ENCODE measurements at places on chromosomes 1 and 21. TPM values are rescaled to one million over a fixed set of nuclear protein-coding genes. Genes with fewer than 3 reads are reported as not detected.

DNA sequence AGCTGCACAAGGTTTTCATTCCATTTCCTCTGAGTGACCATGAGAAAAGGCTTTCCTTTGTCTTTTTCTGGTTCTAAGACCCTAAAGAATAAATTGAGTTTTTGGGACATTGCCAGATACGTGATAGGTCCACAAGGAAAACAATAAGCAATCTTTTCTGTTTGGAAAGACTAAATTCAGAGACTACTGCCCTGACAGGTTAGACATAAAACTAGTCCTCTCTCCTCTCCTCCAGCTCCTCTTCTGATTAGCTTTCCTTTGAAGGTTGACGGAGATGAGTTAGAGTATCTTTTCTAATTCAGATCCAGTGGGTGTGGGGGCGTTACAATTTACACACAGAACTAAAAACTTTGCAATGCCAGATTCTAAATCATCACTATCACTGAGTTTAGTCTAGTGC lies 57.8 kb upstream of the C1orf53 start:
- H3K27me3 ChIP-seq, result peaks cover 3% of the 10 kb centered on the region
- no peaks in the 10 kb centered on the region for H3K36me3 ChIP-seq
- H3K4me3 ChIP-seq, result no peak overlapping the region
- no peak overlapping the region for H3K27ac ChIP-seq

DNA sequence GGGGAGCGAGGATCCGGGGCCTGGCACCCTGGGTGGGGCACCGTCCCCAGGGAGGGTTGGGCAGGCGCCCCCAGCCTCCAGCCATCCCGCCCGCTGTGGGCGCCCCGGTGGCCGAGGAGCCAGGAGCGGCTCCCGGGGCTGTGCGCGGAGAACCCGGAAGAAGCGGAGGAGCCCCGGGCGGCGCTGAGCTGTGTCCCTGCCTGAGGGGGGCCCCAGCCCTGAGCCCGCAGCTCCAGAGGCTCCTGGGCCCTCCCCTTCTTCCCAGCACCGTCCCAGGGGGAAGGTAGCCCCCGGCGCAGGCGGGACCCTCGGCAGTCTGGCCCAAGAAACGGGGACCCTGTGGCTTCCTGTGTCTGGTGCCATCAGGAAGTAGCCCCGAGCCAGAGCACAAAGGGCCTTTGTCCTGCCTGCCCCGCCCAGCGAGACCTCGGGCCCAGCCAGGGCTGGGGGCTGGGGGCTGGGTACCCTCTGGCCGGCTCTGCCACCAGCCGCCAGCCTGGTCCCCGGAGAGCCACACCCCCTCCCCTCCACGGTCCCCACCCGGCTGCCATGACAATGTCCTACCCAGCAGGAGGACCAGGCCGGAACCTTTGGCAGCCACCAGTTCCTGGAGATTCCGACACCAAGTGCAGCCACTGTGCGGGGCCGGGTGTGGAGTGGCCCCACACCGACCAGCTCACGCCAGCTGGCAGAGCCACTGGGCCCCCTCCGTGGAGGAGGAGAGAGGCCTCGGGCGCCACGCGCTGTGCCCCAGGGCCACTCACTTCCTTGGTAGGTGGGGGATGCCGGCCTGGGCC lies 15.6 kb upstream of the TTLL10 start:
- H3K36me3 ChIP-seq, result peaks cover 5% of the 10 kb centered on the region
- no peak for DNase-seq
- H3K4me3 ChIP-seq, result no peak overlapping the region
- H3K4me1 ChIP-seq, result no peaks in the 10 kb centered on the region

DNA sequence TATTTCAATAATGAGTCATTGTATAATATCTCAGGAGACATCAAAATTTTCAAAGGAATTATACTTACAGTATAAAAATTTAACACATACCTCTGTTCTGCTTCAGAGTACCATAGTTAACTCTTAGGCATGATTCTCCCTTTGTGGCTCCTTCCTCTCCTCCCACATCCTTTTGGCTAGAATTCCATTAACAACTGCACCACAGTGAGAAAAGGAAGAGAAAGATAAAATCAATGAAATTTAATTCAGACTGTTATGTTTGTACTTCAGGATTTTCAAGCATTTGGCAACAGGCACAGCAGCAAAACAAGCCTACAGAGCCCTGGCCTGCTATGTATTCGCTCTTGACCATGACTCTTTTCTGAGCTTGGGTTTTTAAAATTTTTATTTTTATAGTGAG lies 57.2 kb upstream of the SGIP1 start:
- H3K4me3 ChIP-seq, result peak overlapping the region; percentile 54
- peak overlapping the region; percentile 92 for H3K27ac ChIP-seq
- DNase-seq, result peak; percentile 53

DNA sequence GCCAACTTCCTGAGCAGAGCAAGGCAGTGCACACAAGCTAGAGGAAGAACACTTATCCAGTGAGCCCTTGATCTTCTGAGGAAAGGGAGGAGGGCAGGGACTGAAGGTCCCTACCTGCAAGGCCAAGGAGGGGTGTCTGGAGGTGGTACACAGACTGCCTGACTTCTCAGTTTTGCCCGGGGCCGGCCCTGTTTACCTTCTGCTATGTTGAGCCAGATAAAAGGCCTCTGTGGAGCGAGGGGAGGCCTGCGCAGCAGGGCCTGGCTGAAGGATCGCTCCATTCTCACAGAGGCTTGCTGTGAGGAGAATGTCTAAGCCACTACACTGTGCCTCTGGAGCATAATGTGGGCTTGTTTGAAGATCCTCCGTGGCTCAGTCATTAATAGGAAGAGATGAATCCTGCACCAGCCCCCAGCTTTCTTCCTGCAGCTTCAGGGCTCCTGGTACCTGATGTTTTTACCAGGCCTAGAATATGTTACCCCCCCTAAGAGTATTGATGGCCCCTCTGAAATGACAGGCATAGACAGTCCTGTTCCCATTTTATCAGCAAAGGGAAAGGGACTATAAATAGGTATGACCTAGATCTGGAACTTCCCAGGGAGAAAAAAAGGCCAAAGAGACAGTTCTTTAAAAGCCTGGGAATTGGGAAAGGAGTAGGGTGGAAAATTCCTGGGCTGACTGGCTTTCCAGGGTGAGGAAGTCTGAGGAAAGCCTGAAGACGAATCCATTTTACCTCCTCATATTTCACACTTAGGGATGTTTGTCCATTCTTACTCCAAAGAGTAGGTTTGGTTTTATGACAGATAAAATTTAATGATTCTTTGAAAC lies 4.7 kb downstream of the POGK start:
- H3K4me1 ChIP-seq, result peaks cover 65% of the 10 kb centered on the region
- DNase-seq, result peak; percentile 18
- H3K27ac ChIP-seq, result peak overlapping the region; percentile 74
- peaks cover 66% of the 10 kb centered on the region for H3K36me3 ChIP-seq
- no peaks in the 10 kb centered on the region for H3K27me3 ChIP-seq

DNA sequence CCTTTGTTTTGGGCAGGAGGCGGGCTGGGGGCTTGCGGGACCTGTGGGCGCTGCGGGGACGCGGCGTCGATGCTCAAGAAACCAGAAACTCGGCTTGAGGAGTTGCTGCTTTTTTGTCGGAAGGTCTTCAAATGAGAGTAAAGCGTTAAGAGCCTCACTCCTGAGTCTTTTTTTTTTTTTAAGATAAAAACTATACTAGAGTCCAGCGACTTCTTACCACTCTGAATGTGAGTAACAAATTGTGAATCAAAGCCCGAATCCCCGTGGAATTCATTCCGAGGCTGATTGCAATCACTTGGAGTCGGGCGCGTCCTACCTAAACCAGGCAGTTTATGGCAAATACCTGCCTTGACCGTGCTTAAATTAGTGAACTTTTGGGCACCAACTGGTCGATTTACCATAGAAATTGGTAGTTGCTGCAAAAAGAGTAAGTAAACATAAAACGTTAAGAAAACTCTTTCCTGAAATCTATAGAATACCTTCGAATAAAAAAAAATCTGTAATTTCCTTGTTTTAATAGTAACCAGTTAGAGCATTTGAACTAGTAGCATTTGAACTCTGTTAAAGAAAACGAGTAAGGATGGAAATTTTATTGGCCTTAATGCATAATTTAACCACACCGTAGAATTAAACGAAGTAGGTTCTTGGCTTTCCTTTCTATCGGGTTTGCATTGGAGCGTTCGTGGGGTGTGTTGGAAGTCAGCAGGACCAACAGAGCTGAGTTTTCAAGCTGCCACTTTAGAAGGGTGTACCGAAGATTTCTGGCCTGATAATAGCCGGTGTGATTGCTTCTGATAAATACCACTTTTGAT lies 769 bp downstream of the GPSM2 start:
- no peaks in the 10 kb centered on the region for H3K27me3 ChIP-seq
- peaks cover 41% of the 10 kb centered on the region for H3K4me1 ChIP-seq
- peak overlapping the region; percentile 90 for H3K27ac ChIP-seq
- peak overlapping the region; percentile 97 for H3K4me3 ChIP-seq

OR2L3 gene
- total RNA-seq, result not detected

DNA sequence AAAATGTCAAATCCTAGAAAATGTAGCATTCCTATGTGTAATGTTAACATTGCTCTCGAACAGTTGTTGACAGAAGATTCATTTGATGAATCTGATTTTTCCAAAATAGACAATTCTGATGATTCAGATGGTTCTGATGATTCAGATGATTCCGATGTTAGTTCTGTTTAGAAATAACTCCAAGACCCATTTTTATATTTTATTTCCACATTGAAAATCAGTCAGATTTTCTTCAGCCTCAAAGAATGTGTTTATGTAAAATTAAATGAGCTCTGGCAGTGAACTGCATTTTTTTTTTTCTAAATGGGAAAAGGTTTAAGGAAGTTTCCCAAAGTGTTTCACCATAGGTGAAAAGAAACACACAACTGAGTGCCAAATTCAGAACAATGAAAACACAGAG lies 136.5 kb downstream of the TSEN15 start:
- H3K36me3 ChIP-seq, result no peaks in the 10 kb centered on the region
- no peak overlapping the region for H3K4me3 ChIP-seq
- DNase-seq, result no peak
- peaks cover 10% of the 10 kb centered on the region for H3K4me1 ChIP-seq
- no peak overlapping the region for H3K27ac ChIP-seq

- H3K4me3 ChIP-seq, result peak overlapping the region; percentile 71
- no peak overlapping the region for H3K27ac ChIP-seq
- DNase-seq, result peak; percentile 7
- H3K36me3 ChIP-seq, result no peaks in the 10 kb centered on the region
- H3K27me3 ChIP-seq, result peaks cover 45% of the 10 kb centered on the region
Observed at GRCh38 chr1:3695326-3696217, 43.3 kb downstream of the TP73 start.

DNA sequence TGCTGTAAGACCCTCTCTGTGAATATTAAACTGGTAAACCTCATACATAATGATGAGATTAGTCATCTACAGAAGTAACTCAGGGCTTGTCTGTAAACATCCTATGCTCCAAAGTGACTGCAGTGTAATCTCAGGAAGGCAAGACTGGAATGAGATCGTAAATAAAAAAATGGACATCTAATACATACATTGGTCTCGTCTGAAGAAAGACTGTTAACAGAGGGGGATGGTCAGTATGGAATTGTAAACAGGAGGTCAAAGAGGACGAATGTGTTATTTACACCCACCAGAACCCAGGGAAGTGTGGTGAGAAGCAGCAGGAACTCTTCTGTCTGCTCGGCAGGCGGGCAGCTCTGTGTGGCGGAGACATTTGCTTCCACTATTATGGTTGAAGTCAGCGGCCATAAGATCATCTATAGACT lies 51.4 kb downstream of the DISC1 start:
- DNase-seq, result no peak
- peaks cover 13% of the 10 kb centered on the region for H3K4me1 ChIP-seq
- H3K36me3 ChIP-seq, result no peaks in the 10 kb centered on the region
- peaks cover 3% of the 10 kb centered on the region for H3K27me3 ChIP-seq

KCNJ9 gene
- total RNA-seq, result not detected

HTR6 gene
- not detected for total RNA-seq

DNA sequence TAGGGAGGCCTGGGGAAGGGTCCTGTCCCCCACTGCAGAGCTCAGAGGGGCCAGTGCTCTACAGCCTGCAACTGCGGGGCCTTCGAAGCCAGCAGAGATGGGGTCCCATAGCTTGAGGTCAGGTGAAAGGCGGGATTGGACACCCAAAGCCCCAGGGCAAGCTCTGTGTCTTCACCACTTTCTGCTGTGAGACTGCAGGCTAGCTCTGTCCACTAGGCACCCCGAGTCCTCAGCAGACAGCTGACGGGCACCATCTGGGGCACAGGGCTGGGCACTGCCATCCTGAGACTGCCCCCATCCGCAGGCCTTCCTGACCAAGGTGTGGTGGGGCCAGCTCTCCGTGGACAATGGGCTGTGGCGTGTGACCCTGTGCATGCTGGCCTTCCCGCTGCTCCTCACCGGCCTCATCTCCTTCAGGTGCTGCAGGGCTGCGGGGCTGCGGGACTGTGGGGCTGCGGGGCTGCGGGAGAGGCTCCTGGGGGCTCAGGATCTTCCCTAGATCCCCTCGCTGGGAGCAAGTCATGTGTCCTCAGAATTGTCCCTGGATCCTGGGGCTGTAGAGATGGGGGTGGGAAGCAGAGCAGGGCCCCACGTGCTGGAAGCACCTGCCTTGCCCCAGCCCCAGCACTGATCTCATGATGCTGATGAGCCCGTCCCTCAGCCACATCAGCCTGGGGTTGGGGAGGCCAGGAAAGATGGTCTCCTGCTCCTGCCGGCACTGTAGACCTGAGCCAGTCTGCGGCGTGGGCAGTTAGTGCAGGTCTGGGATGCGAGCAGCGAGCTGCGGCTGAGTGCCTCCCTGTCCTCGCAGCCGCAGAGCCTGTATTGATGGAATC lies 46.8 kb downstream of the TRPM2 start:
- no peak overlapping the region for H3K27ac ChIP-seq
- H3K36me3 ChIP-seq, result no peaks in the 10 kb centered on the region
- no peak overlapping the region for H3K4me3 ChIP-seq
- no peak for DNase-seq

PDZK1IP1 gene
- not detected for total RNA-seq

GBP2 gene
- total RNA-seq, result 0.40 TPM

SPRR2A gene
- not detected for total RNA-seq

WNT9A gene
- total RNA-seq, result 0.61 TPM

SYPL2 gene
- total RNA-seq, result 17.1 TPM

ANKRD45 gene
- total RNA-seq, result 0.11 TPM
